ENCODE measurements at places on chromosomes 11 and 22.
A peak's percentile ranks its signal among the peaks of the same experiment; 100 is the strongest.

- no peak for DNase-seq
Measured at GRCh38 chr11:1655168-1656060, 25.8 kb downstream of the KRTAP5-5 start.

GRCh38 chr11:103582351-103582909 is 454.0 kb upstream of the DDI1 start:
- no peak for DNase-seq

DNA sequence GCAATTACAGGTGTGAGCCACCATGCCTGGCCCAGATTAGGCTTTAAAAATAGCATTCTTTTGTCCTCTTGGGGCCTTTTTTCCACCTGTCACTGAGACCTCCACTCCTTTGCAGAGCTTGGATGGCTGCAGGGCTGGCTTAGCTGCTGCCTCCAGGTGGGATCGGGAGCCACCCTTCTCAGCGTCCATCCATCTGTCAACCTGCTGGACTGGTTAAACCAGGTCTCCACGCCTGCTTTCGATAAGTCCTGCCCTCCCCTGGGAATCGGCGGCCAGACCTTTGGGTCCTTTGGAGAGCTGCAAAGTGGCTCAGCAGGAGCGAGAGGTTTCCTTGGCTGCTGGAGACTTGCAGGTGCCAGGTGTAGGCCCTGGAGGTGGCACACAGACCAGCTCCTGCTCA is 23.4 kb upstream of the GRAMD4 start:
- DNase-seq: peak; percentile 83

GRCh38 chr22:38570779-38571364 is 889 bp upstream of the DMC1 start:
- DNase-seq: peak; percentile 68

DNA sequence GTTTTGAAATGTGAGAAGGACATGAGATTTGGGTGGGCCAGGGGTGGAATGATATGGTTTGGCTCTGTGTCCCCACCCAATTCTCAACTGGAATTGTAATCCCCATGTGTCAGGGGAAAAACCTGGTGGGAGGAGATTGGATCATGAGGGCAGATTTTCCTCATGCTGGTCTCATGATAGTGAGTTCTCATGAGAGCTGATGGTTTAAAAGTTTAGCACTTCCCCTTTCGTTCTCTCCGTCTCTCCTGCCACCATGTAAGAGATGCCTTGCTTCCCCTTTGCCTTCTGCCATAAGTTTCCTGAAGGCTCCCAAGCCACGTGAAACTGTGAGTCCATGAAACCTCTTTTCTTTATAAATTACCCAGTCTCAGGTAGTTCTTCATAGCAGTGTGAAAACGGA is 113.5 kb downstream of the FCHSD2 start:
- DNase-seq: no peak

DNA sequence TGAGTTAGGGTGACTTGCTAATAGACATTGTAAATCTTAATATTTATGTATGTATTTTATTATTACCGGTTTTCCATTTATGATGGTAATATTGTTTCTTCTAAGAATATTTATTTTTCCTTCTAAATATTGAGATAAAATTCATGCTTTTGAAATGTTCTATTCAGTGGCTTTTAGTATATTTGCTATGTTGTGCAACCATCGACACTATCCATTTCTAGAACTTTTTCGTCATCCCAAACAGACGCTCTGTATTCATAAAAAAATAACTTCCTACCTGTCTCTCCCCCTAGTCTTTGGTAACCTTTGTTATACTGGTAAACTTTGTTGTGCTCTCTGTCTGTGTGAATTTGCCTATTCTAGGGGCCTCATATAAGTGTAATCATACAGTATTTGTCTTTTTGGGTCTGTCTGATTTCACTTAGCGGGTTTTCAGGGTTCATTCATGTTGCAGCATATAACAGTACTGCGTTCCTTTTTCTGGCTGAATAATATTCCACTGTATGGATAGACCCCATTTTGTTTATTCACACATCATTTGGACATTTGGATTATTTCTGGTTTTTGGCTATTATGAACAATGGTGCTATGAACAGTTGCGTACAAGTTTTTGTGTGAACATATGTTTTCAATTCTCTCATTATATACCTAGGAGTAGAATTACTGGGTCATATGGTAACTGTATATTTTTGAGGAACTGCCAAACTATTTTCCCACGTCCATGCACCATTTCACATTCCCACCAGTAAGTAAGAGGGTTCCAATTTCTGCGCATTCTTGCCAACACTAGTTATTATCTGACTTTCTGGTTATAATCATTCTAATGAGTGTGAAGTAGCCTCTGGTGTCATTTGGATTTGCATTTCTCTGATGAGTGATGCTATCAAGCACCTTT is 15.9 kb downstream of the NEAT1 start:
- DNase-seq: no peak

DNA sequence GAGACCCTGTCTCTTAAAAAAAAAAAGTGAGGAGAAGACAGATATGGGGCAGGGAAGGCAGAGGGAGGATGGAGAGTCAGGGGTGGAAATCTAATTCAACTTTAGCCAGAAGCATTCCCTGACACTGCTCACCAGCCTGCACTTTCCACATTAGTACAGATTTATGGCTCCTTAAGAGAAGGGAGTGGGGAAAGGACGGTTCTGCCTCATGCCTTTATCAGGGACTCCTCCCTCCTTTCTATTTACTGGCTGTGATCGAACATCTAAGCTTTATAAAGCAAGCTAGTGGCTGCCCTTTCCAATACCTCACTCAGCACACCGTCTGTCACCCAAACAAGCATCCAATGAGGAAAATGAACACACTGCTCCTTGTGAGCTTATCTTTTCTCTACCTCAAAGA is at the start of gene PATE4:
Gene PATE4 (plus strand): TSS at position 301 of the 400 bp plus-strand sequence. CDS start 44 bp downstream, at position 345.
- DNase-seq: no peak

GRCh38 chr11:64059339-64060140 is 23.8 kb downstream of the FLRT1 start:
- DNase-seq: no peak

- peak; percentile 18 for DNase-seq
Measured at GRCh38 chr11:92022499-92022898, 202.1 kb upstream of the FAT3 start.

DNA sequence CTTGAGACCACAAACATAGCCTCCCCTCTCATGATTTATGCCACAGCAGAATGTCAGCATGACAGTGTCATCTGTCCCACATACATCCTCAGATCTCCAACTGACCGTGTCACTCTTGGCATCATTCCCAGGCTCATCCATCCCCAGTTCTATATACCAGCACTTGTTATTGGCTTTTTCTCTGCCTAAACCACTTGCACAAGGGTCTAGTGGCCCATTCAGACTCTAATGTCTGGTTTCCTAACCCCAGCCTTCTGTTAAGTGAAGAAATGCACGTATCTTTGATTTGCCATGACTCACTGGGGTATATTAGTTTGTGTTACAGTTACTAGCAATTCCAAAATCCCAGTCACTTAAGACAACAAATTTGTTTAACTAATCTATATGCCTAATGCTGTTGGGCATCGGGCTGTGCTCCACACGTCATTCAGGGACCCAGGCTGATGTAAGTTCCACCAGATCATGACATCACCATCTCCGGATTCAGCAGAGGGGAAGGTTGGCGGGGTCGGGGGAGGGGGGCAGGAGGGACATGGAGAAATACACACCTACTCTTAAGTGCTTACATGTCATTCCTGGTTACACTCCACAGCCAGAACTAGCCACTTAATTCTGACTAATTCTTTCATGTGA is 517.4 kb downstream of the BUD13 start:
- no peak for DNase-seq

- no peak for DNase-seq
Measured at GRCh38 chr22:48478124-48478523, 1349.5 kb downstream of the BRD1 start.

- no peak for DNase-seq
Measured at GRCh38 chr11:29913352-29913751, 103.5 kb downstream of the KCNA4 start.

DNA sequence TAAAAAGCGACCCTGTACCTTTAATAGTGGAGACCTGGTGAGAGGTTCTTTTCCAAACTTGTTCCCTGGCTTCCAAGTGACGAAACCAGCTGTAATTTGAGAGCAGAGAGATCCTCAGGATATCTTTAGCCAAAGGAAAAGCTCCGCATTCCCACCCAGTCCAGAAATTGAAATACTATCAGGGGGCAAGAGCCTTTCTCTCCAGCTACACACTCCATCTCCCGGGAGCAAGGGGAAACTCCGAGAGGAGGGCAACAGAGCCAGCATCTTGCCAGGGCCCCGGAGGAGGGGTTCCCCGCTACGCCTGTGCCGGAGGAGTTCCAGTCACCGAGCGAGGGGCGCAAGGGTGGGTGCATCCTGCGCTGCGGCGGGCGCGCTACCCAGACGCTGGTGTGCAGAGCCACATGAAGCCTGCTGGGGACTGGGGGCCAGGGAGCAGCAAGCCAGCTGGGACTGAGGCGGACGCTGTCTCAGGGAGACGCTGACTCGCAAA is at the start of gene FIBIN:
Gene FIBIN (plus strand): TSS at position 148 of the 493 bp plus-strand sequence. CDS start 415 bp downstream, outside the sequence.
- peak; percentile 83 for DNase-seq

DNA sequence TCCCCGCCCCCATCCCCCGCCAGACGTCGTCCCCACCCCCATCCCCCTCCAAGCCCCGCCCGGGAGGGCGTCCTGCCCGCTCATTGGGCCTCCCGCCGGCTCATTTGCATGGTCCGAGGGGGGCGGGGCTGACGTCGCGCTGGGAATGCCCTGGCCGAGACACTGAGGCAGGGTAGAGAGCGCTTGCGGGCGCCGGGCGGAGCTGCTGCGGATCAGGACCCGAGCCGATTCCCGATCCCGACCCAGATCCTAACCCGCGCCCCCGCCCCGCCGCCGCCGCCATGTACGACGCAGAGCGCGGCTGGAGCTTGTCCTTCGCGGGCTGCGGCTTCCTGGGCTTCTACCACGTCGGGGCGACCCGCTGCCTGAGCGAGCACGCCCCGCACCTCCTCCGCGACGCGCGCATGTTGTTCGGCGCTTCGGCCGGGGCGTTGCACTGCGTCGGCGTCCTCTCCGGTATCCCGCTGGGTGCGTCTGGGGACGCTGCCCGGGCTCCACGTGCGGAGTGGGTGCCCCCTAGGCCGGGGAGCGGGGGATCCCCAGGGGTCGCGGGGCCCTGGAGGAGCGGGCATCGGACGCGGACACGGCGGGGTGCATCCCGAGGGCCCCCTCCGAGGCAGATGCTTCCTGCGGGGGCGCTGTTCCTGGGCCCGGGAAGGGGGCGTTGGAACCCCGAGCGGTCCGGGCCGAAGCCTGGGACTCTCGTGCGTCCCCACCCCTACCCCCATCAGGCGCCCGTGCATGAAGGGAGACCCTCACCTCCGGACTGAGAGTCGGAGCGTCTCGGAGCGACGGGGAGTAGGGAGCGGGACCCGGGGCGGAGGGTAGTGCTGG is at the start of gene PNPLA3:
Gene PNPLA3 (plus strand): TSS at position 175 of the 834 bp plus-strand sequence. CDS start 107 bp downstream, at position 282.
- peak; percentile 93 for DNase-seq

DNA sequence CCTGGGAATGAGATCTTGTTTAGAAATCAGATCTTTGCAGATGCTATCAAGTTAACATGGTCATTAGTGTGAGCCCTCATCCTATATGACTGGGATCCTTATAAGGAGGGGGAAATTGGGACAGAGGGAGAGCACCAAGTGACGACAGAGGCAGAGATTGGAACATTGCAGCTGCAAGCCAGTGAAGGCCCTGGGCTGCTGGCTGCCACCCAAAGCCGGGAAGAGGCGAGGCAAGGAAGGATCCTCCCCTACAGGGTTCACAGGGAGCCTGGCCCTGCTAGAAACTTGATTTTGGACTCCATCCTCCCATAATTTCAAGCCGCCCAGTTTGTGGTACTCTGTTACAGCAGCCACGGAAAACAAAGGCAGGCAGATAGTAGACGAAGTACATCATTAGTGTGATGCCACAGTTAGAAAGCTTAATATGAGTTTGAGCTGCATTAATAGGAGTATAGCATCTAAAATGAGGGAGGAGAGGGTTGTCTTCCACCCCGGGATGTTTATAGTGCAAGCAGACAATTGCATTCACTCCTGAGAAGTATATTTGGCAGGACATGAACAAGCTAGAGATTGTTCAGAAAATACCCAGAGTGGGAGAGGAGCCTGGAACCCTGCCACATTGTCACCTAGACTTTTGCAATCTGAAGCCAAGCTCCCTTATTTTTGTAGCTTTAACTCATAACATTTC is 56.8 kb upstream of the CLMP start:
- peak; percentile 84 for DNase-seq

DNA sequence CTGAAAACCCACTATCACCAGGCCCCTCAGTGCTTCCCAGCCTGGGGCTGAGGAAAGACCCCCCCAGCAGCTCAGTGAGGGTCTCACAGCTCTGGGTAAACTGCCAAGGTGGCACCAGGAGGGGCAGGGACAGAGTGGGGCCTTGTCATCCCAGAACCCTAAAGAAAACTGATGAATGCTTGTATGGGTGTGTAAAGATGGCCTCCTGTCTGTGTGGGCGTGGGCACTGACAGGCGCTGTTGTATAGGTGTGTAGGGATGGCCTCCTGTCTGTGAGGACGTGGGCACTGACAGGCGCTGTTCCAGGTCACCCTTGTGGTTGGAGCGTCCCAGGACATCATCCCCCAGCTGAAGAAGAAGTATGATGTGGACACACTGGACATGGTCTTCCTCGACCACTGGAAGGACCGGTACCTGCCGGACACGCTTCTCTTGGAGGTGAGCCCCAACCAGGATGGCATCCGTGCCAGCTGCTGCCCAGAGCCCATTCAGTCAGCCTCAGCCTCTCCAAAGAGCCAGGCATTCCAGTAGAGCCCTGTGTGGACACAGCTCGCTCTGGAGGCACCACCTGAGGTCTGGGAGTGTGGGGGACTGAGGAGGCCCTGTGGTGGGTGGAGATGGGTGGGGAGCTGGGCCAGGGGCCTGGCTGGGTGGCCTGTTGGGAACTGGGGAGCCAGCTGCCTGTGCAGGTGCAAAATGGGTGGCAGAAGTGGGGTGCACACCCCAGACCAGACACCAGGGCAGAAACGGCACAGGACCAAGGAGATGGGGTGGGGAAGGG is 22.4 kb upstream of the TXNRD2 start:
- DNase-seq: no peak

GRCh38 chr11:1924646-1925372 is 5.3 kb downstream of the TNNT3 start:
- DNase-seq: no peak

GRCh38 chr11:65468874-65469333 is 29.9 kb upstream of the MALAT1 start:
- peak; percentile 74 for DNase-seq

- DNase-seq: no peak
Measured at GRCh38 chr11:36774603-36775002, 176.6 kb upstream of the RAG2 start.

GRCh38 chr11:62061356-62062222 is 62.2 kb upstream of the INCENP start:
- DNase-seq: peak; percentile 22

DNA sequence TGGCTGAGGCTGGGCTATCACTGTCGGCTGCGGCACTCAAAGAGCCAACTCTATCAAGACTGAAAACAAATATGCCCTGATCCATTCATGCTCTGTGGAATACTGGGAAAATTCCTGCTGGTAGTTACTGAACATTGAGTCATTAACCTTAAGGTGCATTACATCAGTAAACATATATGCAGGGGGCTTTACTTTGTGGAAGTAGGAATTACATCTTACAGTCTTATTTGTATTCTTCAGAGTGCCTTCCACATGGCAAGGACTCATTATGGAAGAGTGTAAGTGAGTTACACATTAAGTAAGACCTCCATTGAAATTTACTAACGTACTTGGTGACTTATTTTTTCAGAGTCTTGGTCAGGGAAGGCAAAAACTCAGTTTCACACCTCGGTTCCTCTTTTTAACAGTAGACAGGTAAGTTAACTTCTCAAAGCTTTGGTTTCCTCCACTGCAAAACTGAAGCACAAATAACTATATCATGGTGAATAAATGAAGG is 4.5 kb downstream of the OR5B21 start:
- DNase-seq: no peak
